ENCODE measurements at places on chromosomes 11 and 22.

GRCh38 chr11:32006799-32007388 is 84.0 kb upstream of the RCN1 start:
- DNase-seq = no peak

- DNase-seq = no peak
Measured at GRCh38 chr11:117862019-117862725, 14.3 kb downstream of the FXYD6 start.

GRCh38 chr11:46170797-46171196 is 49.5 kb upstream of the PHF21A start:
- no peak for DNase-seq

- no peak for DNase-seq
Measured at GRCh38 chr11:67442504-67443404, 522 bp downstream of the CORO1B start.

DNA sequence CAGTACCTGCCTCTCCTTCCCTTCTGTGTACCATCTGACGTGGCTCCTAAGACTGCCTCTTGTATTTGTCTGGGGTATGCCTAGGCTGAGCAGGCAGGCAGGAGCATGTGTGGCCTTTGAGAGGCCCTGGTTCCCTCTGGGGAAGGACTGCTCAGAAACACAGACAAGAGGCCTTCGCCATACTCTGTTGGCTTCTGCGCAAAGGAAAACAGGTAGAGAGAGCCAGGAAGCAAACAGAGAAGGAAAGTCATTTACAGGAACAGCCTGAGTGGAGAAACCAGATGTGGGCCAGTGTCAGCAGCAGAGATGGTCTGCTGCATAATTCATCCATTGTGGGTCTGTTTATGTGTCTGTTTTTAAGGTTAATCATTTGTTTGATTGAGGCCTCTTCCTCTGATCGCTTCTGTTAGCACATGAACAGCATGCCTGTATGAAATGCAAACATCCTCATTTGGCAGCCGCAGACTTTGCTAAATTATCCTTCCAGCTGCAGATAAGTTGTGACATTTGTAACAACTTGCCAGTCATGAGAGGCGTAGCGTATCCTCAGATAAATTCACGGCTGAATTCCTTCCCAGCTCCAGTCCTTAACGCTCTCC is 119.4 kb downstream of the GALNT18 start:
- DNase-seq = no peak

- no peak for DNase-seq
Measured at GRCh38 chr22:46250783-46251125, 661 bp upstream of the CDPF1 start.

DNA sequence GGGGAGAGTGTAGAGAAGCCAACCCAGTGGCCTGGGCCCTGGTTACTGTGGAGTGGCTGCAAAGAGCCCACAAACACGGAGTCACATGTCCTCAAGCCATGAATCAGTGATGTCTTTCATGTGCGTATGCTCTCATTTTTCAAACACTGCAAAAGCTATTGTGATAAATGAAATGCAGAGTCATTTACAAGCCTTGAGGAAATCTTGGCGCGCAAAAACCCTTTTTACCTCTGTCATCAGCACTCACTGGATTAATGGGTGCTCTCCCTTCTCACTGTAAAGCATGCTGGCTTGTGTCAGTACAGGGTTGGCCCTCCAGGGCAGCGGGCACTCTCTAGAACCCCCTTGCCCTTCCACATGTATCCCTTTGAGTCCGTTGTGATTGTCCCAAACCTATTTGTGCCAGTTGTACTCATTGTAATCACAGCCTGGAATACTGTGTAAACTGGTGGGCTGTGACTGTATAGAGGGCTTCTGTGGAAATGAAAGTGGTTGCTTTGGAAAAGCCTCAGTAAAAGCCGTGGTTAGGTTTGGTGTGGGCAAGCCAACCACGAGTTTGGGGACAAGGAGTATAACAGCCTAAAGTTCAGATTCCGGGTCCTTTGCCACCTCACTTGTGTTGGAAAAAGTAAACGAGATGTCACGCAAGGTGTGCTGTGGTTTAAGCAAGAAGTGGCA is 10.4 kb downstream of the GNAZ start:
- no peak for DNase-seq

- DNase-seq = no peak
Measured at GRCh38 chr11:66470015-66470414, 3.3 kb downstream of the PELI3 start.

Data from C1 segment of cervical spinal cord (tissue), 14 donors.